Activated naive CD4-positive, alpha-beta T cell (primary cell): ENCODE measurements at places on chromosomes 2 and 18.

DNA sequence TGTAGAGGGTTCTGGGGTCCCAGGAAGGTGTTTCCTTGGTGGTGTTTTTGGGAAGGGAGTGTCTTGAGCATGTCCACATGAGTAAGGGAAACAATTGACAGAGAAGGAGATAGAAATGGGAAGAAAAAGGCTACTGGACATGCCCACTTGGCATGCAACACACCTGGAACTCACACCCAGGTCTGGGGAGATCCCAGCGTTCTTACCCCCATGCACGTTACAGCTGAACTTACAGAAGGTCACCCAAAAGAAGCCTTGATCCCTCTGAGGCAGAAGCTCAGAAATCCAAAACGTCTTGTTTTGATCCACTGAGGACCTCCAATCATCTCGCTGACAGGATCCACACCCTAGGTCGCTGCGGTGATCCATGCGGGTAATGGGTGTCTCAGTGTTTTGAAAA lies 142.0 kb downstream of the ZNF516 start:
- DNase-seq = no peak

GRCh38 chr2:173226899-173227698 lies 127.6 kb upstream of the CDCA7 start:
- no peak for DNase-seq

- no peak for DNase-seq
Measured at GRCh38 chr2:204982303-204982702, 437.0 kb downstream of the PARD3B start.

- no peak for DNase-seq
Measured at GRCh38 chr2:137369106-137369505, 595.2 kb upstream of the HNMT start.

GRCh38 chr2:105660489-105660888 lies 84.2 kb upstream of the NCK2 start:
- DNase-seq = no peak

DNA sequence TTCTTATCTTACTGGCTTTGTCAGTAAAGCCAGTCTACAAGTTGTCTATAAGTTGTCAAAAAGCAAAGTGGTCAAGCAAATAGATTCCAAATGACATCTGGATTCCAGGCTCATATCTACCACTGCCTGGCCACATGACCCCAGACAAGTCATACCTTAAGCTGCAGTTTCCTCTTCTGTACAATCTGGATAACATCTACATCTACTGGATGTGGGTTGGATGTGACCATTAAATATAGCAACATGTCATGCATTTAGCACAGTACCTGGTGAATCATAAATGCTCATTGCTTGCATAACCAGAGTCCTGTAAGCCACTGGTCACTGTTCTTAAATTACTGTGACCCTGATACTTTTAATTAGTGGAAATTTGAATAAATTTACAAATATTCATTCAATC lies 16.8 kb downstream of the COBLL1 start:
- no peak for DNase-seq

DNA sequence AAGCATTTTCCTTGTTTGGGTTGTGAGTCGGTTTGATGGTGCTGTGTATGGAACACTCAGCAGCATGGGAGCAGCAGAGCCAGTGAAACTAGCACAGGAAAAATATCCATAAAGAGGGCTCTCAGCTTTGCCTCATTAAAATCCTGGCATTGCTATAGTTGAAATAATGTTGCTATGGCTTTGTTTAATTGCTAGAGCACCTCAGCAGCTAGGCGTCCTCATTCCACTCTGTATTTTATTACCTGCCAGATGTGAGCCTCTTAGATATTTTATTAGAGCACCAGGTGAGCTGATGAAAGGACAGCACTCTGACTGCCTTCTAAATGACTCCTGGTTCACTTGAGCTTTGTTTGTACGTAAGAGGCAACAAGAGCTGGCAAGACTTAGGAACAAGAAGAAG lies 232.4 kb downstream of the MTX2 start:
- no peak for DNase-seq

DNA sequence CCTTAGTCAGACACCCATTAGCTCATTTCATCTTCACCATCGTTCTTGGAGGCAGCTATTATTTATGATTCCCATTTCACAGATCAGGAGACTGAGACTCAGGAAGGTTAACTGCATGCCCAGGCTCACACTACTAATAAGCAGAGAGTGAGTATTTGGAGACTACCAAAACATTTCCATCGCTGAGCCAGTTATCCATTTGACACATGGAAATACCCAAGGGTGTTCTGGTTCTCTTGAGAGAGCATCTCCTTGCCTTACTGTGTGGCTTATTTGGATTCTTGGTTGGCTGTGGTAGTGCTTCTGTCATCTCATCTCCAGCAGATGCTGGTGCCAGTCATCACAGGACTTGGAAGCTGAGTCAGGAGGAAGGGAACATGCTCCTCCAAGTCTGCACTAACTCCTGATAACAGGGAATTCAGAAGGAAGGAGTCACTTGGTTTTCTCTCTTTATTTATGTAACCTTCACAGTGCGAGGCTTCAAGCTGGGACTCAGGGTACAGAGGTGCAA lies 55.2 kb downstream of the RASGRP3 start:
- no peak for DNase-seq

GRCh38 chr2:11352781-11353537 lies 8.5 kb upstream of the ROCK2 start:
- no peak for DNase-seq

GRCh38 chr2:240203788-240204270 lies 63.4 kb upstream of the OTOS start:
- DNase-seq = no peak

- DNase-seq = no peak
Measured at GRCh38 chr2:237860273-237860935, 981 bp downstream of the RAMP1 start.

- no peak for DNase-seq
Measured at GRCh38 chr18:45068400-45069094, 387.9 kb downstream of the SETBP1 start.

GRCh38 chr2:196640031-196640548 lies 575 bp downstream of the CCDC150 start:
- no peak for DNase-seq

- no peak for DNase-seq
Measured at GRCh38 chr2:138881126-138881525, 100.9 kb upstream of the NXPH2 start.

DNA sequence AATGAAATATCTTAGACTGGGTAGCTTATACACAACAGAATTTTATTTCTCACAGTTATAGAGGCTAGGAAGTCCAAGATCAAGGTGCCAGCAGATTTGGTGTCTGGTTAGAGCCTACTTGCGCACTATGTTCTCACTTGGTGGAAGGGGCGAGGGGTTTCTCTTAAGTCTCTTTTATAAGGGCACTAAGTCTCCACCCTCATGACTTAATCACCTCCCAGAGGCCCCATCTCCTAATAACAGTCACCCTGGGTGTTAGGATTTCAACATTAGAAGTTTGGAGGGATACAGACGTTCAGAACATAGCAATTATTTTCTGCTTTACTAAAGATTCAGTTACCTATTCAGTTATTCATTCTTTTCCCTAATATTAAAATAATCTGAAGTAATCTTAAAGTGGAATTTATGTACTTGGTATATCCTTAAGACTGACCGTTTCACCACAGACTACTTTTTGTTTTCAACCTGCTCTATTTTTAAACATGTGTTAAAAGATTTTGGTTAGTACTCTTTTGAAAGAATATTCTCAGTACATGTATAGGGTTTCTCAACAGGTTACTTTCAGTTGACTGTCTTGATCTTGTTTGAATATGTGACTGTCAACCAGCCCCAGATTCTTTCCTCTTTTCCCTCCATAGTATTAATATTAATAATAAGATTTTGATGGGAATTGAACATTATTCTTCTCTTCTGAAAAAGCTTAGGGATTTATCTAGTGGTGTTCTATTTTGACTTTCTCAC lies 130.0 kb downstream of the TAF4B start:
- DNase-seq = no peak
